CD4-positive, CD25-positive, alpha-beta regulatory T cell (primary cell): ENCODE measurements at places on chromosomes 2 and 18.

GRCh38 chr2:207921606-207922005, 103.7 kb downstream of the PLEKHM3 start:
- no peak for DNase-seq

DNA sequence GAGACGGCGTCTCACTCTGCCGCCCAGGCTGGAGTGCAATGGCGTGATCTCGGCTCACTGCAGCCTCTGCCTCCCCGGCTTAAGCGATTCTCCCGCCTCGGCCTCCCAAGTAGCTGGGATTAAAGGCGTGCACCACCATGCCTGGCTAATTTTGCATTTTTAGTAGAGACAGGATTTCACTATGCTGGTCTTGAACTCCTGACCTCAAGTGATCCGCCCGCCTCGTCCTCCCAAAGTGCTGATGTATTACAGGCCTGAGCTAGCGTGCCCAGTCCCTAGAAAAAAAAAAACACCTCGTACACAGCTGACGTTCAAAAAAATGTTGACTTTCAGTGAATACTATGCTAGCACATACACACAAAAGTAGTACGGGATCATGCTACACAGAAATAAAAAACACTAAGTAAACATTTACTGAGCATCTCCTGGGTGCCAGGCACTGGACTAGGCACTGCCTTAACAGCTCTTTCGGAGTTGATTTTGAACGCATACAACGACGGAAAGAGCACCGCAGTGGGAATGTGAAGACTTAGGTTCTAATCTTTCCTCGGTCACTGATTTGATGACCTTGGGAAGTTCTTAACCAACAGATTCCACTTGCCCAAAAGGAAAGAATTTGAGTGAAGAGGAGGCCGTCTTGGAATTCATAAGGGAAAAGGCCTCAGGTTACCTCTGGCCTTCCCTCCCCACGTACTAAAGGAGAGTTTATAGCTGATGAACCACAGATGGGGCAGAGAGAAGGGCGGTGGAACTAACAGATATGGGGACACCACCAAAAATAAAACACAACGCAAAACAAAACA, 1.1 kb downstream of the DNAJC27 start:
- DNase-seq = no peak

DNA sequence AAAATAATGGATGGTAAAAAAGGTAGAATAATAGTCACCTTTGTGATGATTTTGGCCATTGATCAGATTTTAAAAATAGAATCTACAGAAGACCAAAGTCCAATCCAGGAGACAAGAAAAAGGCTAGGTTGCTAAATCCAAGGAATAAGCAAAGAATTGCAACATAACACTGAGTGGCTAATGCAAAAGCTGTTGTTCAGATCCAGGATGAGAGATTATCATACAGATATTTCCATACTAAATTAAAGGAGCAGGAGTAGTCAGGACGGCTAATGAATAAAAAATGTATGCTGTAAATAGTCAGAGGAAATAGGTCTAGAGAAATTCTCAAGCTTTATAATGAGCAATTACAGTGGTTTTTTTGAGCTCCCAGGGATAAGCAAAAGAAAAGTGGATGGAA, 745.9 kb upstream of the ACVR2A start:
- DNase-seq = no peak

DNA sequence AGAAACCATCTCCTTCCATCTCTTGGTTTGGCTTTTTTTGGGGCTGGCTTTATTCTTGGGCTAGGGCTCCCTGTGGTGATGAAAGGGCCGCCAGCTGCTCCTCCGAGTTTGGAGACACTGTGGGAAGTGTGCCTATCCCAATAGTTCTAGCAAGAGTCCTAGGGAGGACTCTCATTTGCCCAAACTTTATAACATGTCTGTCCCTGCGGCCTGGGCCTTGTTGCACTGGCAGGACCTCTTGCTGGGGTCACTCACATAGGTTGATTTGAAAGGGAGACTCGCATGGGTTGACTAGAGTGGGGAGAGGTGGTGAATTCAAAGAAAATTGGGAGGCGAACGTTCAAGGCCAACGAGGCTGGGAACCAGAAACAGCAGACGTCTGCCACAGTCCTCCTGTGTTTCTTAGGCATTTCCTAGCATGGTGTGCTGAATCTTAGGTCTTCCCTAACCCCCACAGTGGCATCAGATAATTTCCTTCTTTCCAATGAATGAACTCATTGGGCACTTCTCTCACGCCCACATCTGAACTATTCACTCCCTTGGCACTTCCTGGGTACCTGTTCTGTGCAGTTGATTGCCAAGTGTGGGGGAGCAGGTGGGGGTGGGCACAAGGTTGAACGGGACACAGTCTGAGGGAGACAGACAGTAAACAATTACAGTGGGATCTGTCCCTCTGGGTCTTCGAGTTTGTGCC, 26.8 kb downstream of the NIFK start:
- DNase-seq = no peak

DNA sequence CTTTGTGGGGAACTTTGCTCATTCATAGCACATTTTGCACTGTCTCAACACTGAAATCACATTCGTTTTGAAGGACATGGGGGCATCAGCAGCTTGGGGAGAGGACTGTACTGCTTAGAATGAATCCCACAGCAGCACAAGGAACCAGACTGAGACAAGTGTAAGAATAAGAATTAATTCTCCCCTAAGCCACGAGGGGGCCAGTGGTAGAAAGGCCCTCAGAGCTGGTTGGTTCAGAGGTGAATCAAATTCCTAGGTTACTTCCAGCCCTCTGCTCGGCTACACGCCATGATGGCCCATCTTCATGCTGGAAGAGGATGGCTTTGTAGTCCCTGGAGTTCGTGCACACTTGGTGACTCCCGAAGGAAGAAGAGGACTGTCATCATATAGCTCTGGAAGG, 12.0 kb upstream of the MC5R start:
- no peak for DNase-seq

- DNase-seq = no peak
Observed at GRCh38 chr2:130300258-130300969, 42.3 kb upstream of the IMP4 start.

DNA sequence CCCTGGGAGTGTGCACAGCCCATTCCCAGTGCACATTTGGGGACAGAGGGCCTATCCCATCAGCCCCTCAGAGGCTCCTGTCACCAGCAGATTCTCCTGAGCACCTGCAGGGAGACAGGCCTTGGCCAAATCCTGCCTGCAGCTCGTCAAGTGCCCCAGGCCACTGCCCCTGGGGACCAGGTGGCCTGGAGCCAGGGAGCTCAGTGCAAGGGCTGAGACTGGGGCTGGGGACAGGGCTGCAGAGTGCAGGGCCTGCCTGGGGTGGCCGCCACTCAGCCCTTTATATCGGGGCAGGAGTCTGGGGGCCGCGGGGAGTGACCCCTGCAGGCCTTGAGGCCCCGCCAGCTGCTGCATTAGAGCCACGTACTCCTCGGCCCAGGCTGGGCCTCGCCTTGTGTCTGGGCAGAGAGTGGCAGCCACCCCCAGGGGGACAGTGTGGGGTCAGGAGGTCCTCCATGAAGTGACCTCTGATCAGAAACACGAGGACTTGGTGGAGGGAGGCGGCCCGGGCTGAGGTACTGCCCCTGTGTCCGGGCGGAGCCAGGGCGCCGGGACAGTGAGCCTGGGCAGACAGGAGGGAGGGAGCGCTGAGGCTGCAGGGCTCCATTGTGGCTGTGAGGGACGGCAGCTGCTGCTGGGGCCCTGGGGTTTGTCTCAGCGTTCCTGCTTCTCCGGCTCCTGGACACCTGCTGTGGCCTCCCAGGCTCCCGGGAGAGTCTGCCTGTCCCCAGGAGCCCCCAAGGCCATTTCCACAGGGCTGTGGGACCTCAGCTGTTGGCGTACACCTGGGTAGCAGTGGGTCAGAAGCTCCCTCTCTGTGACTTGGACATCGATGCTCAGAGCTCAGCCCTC, 24.2 kb downstream of the GPC1 start:
- no peak for DNase-seq

- no peak for DNase-seq
Observed at GRCh38 chr18:6598657-6599056, 130.9 kb upstream of the ARHGAP28 start.

- no peak for DNase-seq
Observed at GRCh38 chr2:30514848-30515435, 67.9 kb downstream of the LCLAT1 start.

DNA sequence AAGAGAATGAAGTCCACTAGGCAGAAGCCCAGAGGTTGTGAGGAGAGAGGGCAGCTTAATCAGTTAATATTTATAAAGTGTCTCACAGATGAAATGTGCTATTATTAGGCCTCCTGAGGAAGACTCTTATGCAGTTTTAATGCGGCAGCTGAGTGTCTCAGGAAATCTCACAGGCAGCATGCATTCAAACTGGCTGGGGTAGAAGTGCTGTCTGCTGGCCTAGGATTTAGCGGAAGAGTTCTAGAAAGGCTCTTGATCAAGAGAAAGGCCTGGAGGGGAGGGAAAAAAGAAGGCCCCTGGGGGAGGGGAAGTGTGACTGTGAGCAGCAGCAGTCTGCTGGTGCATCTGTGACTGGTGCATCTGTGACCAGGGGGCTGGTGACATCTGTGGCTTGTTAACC, 133.0 kb downstream of the FSHR start:
- no peak for DNase-seq

- no peak for DNase-seq
Observed at GRCh38 chr2:50953021-50953420, 78.9 kb downstream of the NRXN1 start.

- DNase-seq = no peak
Observed at GRCh38 chr2:142983174-142983573, 105.7 kb downstream of the KYNU start.

DNA sequence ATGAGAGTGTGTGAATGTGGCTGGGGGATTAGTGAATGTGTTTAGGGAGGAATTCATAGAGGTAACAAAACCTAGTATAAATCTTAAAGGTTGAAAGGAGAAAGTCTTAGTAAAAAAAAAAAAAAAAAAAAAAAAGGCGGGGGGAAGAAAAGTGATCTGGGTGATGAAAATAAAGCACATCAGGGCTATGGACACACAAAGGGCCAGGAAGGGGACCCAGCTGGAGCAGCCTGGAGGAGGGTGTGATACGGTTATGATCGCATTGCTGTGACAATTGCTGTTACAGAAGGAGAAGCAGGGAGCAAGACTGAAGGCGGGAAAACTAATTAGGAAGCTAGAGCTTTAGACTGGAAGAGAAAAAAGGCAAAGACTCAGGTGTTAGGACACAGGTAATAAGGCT, 85.4 kb downstream of the DLGAP1 start:
- no peak for DNase-seq

DNA sequence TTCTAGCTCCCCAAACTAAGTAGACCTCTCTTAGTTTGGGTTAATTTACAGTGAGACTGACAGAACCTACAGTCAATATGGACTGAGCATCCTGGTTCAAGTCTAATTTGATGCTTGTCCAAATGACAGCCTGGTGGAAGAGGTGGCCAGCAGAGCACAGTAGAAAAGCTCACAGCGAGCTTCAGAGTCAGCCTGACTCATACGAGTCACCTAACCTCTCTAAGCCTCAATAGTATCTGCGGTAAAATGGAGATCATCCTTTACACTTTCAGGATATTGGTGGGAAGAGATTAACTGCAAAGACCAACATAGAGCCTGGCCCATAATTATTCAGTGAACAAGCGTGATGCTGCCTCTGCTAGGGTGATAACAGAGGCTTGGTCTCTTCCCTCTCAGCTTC, 54.5 kb downstream of the DOCK10 start:
- no peak for DNase-seq

DNA sequence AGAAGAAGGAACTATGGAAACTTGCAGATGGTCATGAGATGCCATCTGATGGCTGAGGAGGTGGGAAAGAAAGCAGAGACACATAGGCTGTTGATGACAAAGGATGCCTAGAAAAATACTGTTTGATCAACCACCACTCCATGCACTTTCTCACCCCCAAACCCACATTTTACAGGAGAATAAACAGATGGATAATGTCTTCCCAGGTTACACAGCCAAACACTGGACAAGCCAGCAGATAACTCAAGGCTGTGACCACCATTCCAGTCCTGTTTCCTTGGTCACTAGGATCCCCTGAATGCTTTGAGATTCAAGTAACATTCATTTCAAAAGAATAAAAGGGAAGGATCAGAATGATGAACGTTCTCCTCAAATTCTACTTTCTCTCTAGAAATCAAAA, 733.0 kb upstream of the SOX11 start:
- no peak for DNase-seq

DNA sequence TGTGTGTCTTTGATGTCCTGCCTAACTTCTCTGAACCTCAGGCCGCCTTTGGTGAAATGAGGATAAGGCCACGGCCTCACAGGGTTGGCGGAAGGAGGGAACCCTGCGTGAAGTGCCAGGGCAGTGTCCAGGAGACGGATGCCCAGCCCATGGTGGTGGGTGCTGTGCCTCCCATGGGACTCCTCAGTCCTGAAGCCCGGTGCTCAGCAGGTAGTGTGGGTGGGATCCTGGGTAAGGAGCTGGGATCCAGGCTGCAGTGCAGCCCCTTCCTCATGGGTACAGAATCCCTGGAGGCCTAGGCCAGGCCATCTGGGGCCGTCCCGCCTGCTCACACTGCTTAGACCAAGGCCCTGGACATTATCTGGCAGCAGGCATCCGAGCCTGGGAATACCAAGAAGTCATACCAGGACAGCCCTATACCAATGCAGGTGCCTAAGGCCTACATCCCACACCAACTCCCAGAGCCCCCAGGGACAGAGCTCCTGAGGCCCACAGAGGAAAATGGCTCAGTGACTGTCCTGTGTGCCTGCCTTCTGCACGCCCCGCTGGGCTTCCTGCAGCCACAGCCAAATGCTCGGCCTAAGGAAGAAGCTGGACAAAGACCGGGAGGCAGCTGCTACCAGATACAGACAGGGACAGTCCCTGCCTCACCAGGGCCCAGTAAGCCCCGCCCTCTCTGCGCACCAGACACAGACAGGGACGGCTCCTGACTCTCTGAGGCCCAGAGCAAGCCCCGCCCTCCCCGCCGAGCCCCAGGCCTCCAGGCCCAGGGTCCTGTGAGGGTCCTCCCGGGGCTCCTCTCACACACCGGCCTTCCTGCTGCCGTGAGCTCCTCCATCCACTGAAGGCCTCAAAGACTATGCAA, 78.0 kb downstream of the NDUFA10 start:
- no peak for DNase-seq

- peak; percentile 78 for DNase-seq
Observed at GRCh38 chr2:3242747-3243369, 134.8 kb downstream of the EIPR1 start.

- no peak for DNase-seq
Observed at GRCh38 chr2:44844651-44845270, 96.7 kb upstream of the SIX3 start.

DNA sequence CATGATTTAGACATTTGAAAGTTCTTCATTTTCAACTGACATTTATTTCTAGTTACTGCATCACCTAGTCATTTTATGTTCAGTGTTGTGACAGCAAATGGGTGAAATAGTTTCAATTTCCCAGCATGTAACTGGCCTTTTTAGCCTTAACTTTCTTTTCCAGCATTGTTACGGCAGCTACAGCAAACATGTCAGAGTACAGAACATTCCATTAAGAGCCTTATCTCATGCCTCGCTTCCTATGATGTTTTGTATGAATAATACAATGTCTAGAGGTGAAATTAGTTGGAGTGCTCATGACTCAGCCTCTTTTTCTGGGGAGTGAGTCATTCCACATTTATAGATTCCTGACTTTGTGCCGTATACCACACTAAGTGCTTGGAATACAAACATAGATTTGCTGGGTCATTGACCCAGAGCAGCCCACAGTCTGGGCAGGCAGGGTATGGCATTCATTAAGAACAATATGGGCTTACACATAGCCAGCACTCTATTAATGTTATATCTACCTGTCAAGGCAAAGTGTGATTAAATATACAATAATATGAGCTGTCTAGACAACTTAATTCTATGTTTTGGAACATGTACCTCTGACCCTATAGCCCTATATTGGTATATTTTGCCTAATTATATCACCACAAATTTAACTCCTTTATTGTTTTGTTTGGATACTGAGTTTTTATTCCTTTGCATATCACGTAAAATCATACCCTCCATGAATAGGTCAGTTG, 72.2 kb downstream of the MAP2 start:
- no peak for DNase-seq

GRCh38 chr2:181281206-181281832, 175.9 kb upstream of the ITGA4 start:
- peak; percentile 65 for DNase-seq
